ENCODE measurements at places on chromosomes 3 and 15. TPM values are rescaled to one million over a fixed set of nuclear protein-coding genes. Genes with fewer than 3 reads are reported as not detected.

GRCh38 chr15:67024314-67024997, 40.9 kb upstream of the SMAD3 start:
- no peak overlapping the region for H3K4me3 ChIP-seq
- H3K4me1 ChIP-seq = peaks cover 25% of the 10 kb centered on the region
- no peaks in the 10 kb centered on the region for H3K36me3 ChIP-seq
- no peak for DNase-seq

DNA sequence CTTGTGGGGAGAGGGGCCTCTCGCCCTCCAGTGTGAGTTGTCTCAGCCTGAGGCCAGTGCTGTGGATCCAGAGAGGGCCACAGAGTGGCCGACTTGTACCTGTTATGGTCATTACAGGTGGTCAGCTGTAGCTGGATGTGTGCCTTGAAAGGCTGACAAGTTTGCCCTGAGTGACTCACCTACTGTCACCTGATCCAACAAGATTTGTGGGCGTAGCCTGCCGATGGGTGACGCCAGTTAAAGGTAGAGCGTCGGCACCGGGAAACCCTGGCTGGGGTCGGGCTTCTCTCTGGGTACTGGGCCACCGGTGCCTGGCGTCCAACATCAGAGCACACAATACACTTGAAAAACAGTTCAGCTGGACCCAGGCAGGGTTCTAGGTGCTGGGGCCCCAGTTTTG, 2.8 kb upstream of the ISG20 start:
- H3K4me3 ChIP-seq = no peak overlapping the region
- no peak overlapping the region for H3K27ac ChIP-seq
- no peaks in the 10 kb centered on the region for H3K36me3 ChIP-seq
- no peak for DNase-seq
- peaks cover 23% of the 10 kb centered on the region for H3K4me1 ChIP-seq

DNA sequence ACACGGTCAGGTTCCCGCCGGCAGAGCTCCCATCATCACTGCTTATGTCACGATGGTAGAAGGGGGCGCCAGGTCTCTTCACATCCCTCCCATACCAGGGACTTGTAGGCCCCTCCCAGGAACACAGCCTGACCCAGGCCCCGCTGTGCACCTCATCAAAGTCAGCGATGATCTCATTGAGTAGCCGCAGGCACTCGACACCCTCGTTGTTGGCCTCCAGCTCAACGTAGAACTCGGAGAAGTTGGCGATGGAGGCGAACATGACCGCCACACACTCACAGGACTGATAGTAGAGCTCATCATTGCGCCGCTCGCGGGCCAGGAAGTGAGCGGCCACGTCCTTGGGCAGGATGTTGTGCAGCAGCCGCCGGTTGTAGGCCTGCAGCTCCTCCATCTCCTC, 89.2 kb downstream of the SEC22A start:
- peak overlapping the region; percentile 23 for H3K4me3 ChIP-seq
- no peak overlapping the region for H3K27ac ChIP-seq
- DNase-seq = no peak
- no peaks in the 10 kb centered on the region for H3K4me1 ChIP-seq
- H3K36me3 ChIP-seq = peaks cover 3% of the 10 kb centered on the region
- peaks cover 9% of the 10 kb centered on the region for H3K27me3 ChIP-seq

DNA sequence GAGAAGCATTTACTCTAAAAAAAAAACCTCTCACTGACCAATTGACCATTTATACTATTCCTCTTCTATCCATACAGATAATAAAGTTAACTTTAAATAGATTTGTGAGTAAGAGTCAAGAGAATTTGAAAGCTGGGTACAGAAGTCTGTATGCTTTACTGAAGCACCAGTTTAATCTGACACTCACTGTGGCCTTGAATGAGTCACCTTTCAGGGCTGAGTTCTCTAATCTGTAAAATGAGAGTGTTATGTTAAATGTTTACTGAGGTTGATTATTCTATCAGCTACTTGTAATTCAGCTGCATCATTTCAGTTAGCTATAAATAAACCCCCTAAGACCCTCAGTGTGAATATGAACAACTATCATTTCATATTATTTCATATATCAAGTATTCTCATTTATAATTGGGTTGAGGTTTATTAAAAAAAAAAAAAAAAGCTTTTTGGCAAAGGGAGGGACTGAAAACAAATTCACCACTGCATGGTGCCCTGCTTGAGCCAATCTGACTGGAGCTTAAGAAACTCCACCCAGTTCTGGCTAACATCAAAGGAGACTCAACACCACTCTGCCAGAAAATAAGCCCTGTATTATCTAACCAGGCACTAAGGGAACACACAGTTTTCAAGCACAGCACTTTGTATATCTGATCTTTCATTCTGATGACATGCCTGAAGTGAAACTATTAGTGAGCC, 2.8 kb downstream of the MAP4 start:
- H3K27ac ChIP-seq = no peak overlapping the region
- H3K27me3 ChIP-seq = no peaks in the 10 kb centered on the region
- H3K4me1 ChIP-seq = no peaks in the 10 kb centered on the region

- H3K4me1 ChIP-seq = no peaks in the 10 kb centered on the region
- H3K27me3 ChIP-seq = no peaks in the 10 kb centered on the region
Observed at GRCh38 chr15:81887912-81888311, 157.9 kb downstream of the MEX3B start.

DNA sequence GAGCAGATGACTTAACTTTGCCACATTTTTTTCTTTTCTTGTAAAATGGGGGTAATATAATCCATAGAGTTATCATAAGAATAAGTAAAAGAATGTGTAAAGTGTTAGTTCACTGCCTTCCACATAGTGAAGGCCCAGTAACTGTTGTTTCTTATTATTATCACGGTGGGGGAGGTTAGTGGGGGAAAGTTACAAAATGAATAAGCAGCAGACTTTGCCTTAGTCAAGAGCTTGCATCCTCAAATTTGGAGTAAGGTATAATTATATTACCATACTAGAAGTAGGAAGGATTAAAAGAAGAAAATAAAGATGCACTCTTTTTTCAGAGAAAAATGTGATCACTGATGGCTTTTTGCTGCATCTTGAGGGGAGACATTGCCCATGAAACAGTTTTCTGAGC, 247.6 kb downstream of the PTPRG start:
- DNase-seq = no peak
- H3K27ac ChIP-seq = no peak overlapping the region
- peaks cover 8% of the 10 kb centered on the region for H3K4me1 ChIP-seq
- no peak overlapping the region for H3K4me3 ChIP-seq
- H3K27me3 ChIP-seq = no peaks in the 10 kb centered on the region
- H3K36me3 ChIP-seq = no peaks in the 10 kb centered on the region

- DNase-seq = no peak
- no peaks in the 10 kb centered on the region for H3K36me3 ChIP-seq
- H3K4me1 ChIP-seq = no peaks in the 10 kb centered on the region
- H3K27me3 ChIP-seq = no peaks in the 10 kb centered on the region
- H3K27ac ChIP-seq = no peak overlapping the region
Observed at GRCh38 chr15:68888419-68888818, 41.9 kb upstream of the SPESP1 start.

DNA sequence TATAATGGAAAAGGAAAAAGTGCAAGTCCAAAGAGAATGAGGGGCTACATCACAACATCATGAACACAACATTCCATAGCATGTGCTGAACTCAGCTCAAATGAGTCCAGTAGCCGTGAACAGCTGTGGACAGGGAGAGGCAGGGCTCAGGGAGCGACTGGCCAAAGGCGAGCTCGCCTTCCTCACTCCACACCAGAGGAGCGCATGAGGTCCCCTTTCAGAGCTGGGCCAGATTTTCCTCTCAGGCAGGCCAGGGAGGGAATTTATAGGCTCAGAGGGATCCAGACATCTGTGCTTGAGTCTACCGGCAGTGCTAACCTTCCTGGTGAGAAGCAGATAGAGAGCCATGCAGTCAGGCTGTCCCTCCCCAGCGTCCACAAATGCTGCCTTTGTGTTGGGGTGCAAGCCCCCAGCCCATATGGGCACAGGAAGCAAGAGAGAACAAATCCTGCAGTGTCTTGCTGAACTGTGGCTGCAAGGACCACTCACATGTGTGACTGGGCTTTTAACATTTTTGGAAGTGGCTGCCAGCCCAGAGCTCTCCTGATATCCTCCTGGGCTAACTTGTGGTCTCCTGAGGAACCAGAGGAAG, 32.5 kb downstream of the ARHGEF3 start:
- H3K27me3 ChIP-seq = no peaks in the 10 kb centered on the region
- no peak overlapping the region for H3K27ac ChIP-seq
- H3K4me1 ChIP-seq = no peaks in the 10 kb centered on the region
- no peak overlapping the region for H3K4me3 ChIP-seq
- H3K36me3 ChIP-seq = no peaks in the 10 kb centered on the region

DNA sequence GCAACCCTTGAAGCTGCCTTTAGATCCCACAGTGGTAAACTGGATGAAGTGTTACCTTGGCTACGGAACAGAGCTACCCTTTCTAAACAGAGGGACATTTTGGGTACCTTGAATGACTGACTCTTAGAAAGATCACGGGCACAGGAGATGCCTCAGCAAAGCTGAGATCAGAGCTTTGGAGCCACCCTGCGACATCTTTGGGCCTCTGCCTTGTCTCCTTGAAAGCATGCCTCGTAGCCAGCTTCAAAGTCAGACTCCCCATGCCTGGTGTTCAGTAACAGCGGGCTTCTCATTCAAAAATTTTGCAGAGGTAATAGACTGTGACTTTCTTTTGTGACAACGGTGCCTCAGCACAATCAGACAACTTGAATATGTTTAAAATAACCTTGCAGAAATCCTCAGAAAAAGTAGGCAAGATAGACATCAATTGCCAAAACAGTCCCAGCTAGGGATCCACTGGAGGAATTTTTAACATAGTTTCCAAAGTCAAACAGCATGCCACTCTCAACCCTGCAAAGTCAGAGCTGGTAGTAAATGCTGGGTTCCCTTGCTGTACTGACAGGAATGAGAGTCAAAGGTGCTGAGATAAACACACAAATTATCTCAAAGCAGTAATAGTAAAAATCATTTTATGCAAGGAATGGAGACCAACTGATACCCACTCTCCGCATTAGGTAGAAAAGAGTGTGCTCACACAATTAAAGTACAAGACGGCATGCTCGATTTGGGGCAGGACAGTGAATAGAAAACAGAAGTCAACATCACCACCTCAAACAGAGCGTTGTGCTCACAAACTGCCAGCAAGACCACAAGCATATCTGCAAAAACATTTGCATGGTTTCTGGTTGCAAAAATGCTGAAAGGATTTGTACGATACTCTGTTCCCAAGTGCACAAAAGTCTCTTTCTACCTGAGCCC, 82.1 kb downstream of the MYO1E start:
- H3K36me3 ChIP-seq = peaks cover 7% of the 10 kb centered on the region
- H3K4me1 ChIP-seq = peaks cover 32% of the 10 kb centered on the region
- no peak overlapping the region for H3K27ac ChIP-seq
- DNase-seq = no peak
- no peak overlapping the region for H3K4me3 ChIP-seq

DNA sequence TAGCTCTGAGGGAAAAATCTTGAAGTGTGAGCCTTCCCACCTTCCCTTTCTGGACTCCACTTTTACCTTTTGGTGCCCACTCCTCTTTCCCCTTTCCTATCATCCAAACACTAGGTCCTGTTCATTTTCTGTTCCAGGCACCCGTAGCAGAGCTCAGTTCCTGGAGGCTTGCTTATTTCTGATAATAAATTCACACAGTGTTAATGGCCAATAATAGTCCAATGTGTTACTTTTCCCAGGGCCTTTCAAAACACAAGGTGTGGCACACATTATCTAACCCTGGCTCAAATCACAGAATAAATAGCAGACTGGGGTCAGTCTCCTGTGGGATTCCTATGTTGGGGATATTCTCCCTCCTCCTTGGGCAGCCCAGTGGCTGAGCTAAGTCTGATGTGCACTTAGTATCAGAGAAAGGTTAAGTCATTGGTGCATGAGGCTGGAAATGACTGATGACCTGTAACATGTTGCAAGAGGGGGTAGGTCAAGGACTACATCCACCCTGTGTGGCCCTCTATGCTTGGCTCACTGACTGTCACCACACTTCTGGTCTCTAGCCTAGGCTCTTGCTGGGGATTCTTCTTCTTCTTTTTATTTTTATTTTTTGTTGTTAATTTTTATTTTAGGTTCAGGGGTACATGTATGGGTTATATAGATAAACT, 43.7 kb upstream of the ROPN1 start:
- no peak for DNase-seq
- peaks cover 35% of the 10 kb centered on the region for H3K4me1 ChIP-seq
- H3K27me3 ChIP-seq = peaks cover 17% of the 10 kb centered on the region
- H3K4me3 ChIP-seq = peak overlapping the region; percentile 98
- no peak overlapping the region for H3K27ac ChIP-seq

DNA sequence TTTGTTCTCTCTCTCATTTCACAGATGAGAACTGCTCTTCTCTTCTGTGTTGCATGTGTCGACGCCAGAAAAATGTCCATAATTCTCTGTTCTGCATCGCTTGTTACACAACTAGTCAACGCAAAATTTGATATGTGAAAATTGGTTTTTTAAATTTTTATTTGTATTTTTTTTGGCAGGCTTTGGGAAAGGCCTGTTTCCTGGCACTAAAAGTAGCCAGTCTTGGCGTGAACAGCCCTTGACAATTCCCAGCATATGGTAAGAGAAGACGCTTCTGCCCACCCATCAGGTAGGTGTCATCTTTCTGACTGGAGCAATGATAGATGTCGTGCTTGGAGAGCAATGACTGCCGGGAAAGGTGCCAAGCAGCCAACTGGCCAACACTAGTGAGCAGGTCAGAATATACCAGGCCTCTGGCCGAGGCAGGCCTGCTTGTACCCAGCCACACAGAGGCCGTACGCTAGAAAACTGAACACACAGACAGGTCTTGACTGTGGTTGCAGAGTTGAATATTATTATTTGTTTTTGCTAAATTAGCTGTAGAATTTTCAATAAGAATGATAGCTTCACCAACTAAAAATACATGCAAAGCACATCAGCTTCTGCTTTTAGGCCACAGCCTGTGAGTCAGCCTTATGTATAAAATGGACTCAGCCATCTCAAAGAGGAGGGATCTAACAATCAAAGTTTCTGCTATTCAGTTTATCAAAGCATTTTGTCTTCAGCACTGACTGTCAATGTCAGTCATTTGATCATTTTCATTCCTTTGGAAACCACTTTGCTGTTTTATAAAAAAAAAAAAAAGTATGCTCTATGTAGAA, 837.5 kb downstream of the MCTP2 start:
- no peaks in the 10 kb centered on the region for H3K27me3 ChIP-seq
- H3K36me3 ChIP-seq = peaks cover 6% of the 10 kb centered on the region
- no peak overlapping the region for H3K27ac ChIP-seq
- DNase-seq = no peak
- H3K4me1 ChIP-seq = no peaks in the 10 kb centered on the region

CHRM5 gene
- not detected for total RNA-seq

ISL2 gene
- total RNA-seq = 1.4 TPM

IL16 gene
- total RNA-seq = 29.6 TPM

CILP gene
- not detected for total RNA-seq
